Stimulated activated CD4-positive, alpha-beta T cell treated with anti-CD3 and anti-CD28 coated beads, Interleukin-1b, Interleukin-23, amount 100 ng/mL, for 1 hour (primary cell): ENCODE measurements at places on chromosomes 13 and 19.

DNA sequence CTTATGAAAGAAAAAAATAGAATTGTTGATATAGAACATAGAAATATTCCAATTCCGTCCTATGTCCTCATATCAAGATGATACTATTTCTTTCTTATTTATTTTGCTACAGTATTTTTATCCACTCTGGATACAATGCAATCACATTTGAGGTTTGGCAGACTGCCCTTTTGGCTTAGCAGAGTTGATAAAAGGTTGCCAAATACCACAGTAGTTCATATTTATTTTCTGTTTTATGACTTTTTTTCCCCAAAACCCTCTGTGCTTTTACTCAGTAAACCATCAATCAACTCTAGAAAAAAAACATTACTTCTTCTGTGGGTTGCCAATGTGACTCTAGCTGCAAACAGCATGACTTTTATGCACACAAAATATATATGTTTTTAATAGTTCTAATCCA, 424.5 kb downstream of the PCDH9 start:
- no peak for DNase-seq

GRCh38 chr19:7263521-7263920, 30.7 kb downstream of the INSR start:
- DNase-seq = no peak

- DNase-seq = no peak
Measured at GRCh38 chr19:40357640-40358039, 9.1 kb downstream of the PLD3 start.

DNA sequence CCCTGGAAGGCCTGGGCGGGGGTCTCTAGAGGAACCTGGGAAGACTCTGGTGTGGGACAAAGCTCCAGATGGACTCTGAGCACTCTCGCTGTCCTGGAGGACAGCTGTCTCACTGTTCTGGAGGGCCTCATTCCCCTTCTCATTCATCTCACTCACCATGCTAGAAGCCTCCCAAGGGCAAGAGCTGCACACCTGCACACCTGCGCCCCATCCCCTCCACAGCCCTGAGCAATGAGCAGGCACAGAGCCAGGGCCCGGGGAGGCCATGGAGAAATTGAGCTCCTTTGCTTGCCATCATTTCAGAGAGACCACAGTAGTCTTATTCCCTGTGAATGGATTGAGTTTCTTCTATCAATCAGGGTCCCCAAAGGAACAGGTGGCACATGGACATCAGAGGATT, 1168.5 kb downstream of the UQCRFS1 start:
- DNase-seq = no peak

- no peak for DNase-seq
Measured at GRCh38 chr13:110162866-110163658, 143.9 kb downstream of the COL4A1 start.

- no peak for DNase-seq
Measured at GRCh38 chr13:50887151-50887550, 22.4 kb upstream of the RNASEH2B start.

DNA sequence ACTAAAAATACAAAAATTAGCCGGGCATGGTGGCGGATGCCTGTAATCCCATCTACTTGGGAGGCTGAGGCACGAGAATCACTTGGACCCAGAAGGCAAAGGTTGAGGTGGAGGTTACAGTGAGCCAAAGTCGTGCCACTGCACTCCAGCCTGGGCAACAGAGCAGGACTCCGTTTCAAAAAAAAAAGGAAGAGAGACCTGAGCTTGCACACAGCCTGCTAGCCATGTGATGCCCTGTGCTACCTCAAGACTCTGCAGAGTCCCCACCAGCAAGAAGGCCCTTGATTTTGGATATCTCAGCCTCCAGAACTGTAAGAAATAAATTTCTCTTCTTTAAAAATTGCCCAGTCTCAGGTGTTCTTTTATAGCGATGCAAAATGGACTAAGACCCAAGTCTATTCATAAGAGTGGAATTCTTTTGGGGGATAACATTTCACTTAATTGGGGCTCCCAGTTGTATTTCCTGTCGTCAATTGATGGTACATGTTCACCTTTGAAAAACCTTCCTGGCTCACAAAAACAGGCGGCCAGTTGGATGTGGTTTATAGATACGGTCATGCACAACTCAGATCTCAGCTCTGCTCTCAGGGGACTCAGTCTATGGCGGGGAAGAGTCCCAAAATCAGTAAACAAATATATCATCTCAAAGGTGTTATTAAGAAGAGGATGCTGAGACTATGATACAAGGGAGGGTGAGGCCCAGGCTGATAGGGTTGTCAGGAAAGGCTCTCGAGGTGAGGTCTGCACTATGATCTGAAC, 2.4 kb upstream of the CHERP start:
- DNase-seq = no peak

GRCh38 chr19:34366738-34367623, 2.0 kb downstream of the GPI start:
- DNase-seq = no peak

GRCh38 chr13:33884531-33885220, 66.7 kb downstream of the RFC3 start:
- no peak for DNase-seq

DNA sequence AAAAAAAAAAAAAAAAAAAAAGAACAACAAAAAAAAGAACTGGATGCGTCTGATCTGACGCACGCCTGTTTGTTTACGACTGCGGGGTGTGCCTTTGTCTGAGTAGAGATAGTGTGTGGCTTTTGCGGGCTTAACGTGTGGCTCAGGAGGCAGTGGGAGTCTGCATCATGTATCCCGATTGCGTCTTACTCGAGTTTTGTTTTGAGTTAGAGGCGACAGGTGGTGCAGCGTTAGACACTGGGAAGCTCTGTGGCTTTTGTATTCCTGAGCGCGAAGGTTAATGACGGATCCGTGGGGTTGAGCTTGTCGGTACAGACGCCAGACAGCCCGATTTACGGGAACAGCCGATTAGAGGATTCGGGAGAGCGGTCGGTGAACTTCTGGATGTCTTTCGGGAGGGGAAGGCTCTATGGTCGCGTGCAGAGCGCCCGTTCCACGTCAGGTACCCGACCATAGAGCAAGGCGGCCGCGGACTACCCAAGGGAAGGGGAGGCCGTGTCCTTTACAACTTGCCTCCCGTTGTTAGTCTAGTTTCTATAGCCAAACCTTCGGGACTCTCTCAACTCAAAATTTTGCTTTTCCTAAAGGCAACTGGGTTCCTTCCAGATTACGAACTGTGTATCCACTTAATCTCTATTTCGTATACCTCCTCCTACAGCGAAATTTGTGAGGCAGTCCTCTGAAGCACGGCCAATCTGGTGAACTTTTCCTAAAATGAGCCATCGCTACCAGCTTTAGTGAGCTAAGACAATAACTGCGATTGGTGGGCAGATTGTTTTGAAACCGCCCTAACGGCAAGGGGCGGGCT, 926 bp upstream of the HNRNPUL1 start:
- DNase-seq = peak; percentile 58

DNA sequence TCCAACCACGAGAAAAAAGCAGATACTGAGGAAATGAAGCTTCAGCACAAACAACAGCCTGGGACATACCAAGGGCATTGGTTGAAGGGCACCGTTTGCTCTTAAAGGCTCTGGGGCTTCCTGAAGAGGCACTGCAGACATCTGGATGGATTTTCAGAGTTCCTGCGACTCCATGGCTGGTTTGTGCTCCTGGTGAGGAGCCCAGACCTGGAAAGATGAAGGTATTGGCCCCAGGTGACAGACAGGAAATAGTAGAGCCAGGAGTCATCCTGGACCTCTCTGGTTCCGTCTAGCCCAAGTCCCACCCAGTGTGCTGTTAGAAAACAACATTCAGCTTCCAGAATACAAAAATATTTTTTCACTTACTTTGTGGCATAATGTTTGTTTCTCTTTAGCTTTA, 6.3 kb downstream of the IL17D start:
- no peak for DNase-seq

DNA sequence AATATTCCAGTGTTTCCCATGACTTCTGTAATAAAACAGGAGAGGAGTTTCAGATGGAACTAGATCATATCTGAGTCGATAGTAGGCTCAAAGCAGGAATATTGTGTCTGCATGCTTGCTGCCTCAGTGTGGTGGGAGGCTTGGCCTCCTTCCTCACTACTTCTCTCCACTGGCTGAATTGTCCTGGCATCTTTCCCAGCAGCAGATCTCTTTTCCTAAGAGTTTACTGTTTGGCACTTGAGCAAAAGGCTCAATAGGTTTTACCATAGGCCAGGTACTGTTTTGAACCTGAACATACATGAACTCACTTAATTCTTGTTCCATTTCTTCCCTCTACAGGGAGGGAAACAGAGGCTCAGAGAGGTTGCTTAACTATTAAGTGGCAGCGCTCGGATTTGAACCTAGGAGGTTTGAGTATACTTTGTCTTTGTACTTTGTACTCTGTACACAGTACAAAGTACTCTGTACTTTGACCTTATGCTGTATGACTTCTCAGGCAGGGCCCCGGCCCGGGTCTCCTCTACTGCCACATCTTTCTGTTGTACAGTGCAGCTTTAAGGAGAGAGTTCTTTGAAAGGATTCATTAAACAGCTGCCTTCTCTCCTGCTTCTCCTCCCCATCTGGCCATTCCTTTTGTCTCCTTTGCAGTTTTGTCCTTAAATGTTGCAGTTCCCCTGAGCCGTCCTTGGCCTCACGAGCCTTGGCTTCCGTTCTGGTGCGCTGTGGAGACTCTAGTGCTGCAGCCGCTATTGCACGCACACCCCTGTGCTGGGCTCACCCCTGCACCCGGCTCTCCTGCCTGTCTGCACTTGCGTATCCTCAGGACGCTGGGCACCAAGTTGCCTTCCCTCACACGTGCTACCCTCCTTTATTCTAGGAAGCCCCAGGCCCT, 8.1 kb downstream of the B3GLCT start:
- no peak for DNase-seq

DNA sequence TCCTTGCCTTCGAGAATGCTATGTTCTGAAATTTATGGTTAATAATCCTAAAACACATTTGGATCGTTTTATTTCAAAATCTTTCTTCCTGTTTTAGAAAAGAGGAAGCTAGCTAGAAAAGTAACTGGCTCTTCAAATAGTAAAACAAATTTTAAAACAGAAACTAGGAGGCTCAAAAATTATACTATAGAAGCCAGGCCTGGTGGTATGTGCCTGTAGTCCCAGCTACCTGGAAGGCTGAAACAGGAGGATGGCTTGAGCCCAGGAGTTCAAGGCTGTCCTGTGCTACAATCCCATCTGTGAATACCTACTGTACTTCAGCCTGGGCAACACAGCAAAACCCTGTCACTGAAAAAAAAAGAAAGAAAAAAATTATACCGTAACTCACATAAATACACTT, 57.9 kb downstream of the ELF1 start:
- DNase-seq = no peak

DNA sequence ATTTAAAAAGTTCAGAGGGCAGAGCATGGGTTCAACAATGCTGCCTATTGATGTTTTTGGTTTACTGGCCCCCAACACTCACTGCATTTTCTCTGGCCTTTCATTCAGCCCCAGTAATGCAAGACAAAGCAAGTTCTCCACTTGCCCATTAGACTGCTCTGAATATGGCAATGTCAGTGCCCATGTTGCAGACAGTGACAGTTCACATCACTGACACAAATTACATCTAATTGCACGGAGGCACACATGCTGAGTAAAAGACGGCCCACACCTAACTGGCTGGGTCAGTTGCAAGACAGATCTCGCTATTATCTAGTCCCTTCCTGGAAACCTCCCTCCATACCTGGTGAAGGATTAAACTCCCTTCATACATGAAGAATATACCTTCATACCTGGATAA, 54.0 kb downstream of the ENOX1 start:
- DNase-seq = no peak

DNA sequence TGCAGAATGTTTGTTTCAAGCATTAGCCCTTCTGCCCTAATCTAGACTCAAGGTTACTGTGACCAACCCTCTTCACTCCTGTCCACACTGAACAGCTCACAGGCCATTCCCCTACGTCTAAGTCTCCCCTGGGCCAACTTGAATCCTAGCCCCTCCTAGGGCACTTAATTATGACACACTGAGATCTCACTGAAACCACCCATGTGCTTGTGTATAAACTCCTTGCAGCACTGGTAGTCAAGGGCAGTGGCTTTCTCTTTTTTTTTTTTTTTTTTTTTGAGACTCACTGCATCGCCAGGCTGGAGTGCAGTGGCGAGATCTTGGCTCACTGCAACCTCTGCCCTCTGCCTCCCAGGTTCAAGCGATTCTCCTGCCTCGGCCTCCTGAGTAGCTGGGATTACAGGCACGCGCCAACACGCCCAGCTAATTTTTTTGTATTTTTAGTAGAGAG, 1.9 kb upstream of the AKT2 start:
- no peak for DNase-seq

GRCh38 chr13:57624565-57625435, 6.7 kb upstream of the PCDH17 start:
- DNase-seq = no peak

GRCh38 chr13:25180775-25181537, 8.9 kb upstream of the AMER2 start:
- no peak for DNase-seq

- no peak for DNase-seq
Measured at GRCh38 chr19:17626456-17627015, 61.6 kb downstream of the UNC13A start.

DNA sequence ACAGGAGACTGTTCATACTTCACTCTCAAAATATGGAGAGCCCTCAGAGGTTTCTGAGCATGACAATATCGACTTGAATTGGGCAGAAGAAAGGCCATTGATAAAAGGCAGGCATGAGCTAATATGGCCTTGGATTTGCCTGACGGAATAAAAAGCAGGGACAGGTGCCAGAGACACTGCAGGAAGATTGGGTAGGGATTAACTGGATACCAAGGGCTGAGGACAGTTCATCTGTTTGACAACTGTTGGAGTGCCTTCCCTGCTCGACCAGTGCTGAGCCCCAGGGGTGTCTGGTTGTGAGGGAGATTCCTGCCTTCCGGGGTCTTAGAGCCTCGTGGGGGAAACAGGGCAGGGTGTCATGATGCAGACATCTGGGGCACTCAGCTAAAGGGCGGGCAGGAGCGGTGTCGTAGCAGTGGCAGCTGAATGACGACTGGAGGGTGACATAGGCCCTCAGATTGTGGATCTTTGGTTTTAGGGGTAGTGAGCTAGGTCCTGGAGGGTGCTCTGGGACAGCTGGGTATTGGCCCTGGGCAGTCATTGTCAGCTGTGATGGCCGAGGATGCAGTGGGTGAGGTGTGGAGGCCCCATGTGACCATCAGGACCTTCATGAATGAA, 12.3 kb downstream of the GATAD2A start:
- DNase-seq = no peak

DNA sequence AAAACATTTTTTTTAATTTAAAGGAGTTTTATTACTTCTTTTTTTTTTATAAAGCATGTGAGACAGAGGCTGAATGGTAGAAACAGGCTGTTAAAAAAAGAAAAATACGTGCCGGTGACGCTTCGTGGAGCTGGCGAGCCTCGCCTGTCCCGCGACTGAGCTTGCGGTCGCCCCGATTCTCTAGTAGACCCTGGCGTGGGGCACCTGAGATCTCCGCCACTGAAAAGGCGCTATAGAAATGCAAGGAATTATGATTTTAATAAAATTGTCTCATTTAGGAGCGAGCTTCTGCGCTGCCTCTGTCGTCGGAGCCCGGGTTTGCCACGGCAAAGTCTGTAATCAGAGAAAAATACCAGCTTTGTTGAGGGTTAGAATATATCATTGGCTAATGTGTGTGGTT, 18.4 kb downstream of the NFIX start:
- DNase-seq = no peak
